Suprapubic skin (tissue), 4 donors: ENCODE measurements at places on chromosomes 11 and 22. TPM values are rescaled to one million over a fixed set of nuclear protein-coding genes. Genes with fewer than 3 reads are reported as not detected.

MUC6 gene
- total RNA-seq, result not detected

PLAAT2 gene
- total RNA-seq, result not detected

CNTF gene
- total RNA-seq, result 3.6 TPM

AGBL2 gene
- not detected for total RNA-seq

EIF3F gene
- total RNA-seq, result 401 TPM

NRXN2 gene
- 0.64 TPM for total RNA-seq

SCO2 gene
- 4.7 TPM for total RNA-seq

GTSE1 gene
- 2.2 TPM for total RNA-seq
